ENCODE measurements at places on chromosomes 2 and 18.

DNA sequence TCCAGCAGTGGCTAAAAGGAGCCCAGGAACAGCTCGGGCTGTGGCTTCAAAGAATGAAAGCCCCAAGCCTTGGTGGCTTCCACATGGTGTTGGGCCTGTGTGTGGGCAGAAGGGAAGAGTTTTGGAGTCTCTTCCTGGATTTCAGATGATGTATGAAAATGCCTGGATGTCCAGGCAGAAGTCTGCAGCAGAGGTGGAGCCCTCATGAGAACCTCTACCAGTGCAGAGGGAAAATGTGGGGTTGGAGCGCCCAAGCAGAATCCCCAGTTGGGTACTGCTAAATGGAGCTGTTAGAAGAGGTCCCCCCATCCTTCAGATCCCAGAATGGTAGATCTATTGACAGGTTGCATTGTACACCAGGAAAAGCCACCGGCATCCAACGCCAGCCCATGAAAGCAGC lies 412.1 kb downstream of the TDRD15 start:
- H3K27ac ChIP-seq: no peak overlapping the region
- H3K4me3 ChIP-seq: no peak overlapping the region
- no peaks in the 10 kb centered on the region for H3K4me1 ChIP-seq
- DNase-seq: no peak
- H3K27me3 ChIP-seq: peaks cover 1% of the 10 kb centered on the region
- H3K36me3 ChIP-seq: peaks cover 13% of the 10 kb centered on the region

GRCh38 chr2:118241128-118241527 lies 152.9 kb downstream of the INSIG2 start:
- no peak overlapping the region for H3K27ac ChIP-seq
- no peaks in the 10 kb centered on the region for H3K27me3 ChIP-seq
- no peak overlapping the region for H3K4me3 ChIP-seq
- no peaks in the 10 kb centered on the region for H3K4me1 ChIP-seq
- DNase-seq: no peak
- peaks cover 5% of the 10 kb centered on the region for H3K36me3 ChIP-seq

DNA sequence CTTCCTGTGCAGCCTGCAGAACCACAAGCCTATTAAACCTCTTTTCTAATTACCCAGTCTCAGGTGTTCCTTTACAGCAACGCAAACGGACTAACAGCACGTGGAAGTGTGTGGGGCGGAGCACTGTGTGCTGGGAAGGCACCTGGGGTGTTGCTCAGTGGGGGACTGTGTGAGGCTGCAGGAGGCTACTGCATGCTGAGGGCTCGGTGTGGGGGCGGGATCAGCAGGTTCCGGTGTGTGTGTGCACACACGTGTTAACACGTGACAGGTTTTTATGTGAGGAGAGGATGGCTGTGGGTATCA lies 58.9 kb downstream of the ANKMY1 start:
- H3K36me3 ChIP-seq: no peaks in the 10 kb centered on the region
- H3K4me3 ChIP-seq: no peak overlapping the region
- no peak for DNase-seq
- H3K27me3 ChIP-seq: peaks cover 4% of the 10 kb centered on the region
- no peaks in the 10 kb centered on the region for H3K4me1 ChIP-seq
- H3K27ac ChIP-seq: no peak overlapping the region

- H3K36me3 ChIP-seq: peaks cover 15% of the 10 kb centered on the region
- no peak for DNase-seq
- H3K27me3 ChIP-seq: peaks cover 22% of the 10 kb centered on the region
- peak overlapping the region; percentile 87 for H3K27ac ChIP-seq
- H3K4me1 ChIP-seq: peaks cover 59% of the 10 kb centered on the region
- no peak overlapping the region for H3K4me3 ChIP-seq
These were observed 108.6 kb downstream of the MAP4K4 start for GRCh38 chr2:101806123-101806522.

DNA sequence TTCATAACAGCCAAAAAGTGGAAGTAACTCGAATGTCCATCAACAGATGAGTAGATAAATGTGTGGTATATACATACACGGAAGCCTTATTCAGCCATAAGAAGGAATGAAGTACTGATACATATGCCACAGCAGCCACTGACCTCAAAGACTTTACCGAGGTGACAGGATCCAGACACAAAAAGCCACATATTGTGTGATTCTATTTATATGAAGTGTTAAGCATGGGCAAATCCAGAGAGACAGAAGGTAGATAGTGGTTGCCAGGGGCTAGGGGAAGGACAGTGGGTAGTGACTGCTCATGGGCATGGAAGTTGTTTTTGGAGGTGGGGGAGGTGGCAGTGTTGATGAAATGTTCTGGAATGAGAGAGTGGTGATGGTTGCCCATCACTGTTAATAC lies 33.9 kb downstream of the ZAP70 start:
- no peaks in the 10 kb centered on the region for H3K27me3 ChIP-seq
- H3K27ac ChIP-seq: no peak overlapping the region
- peaks cover 13% of the 10 kb centered on the region for H3K4me1 ChIP-seq
- H3K36me3 ChIP-seq: peaks cover 9% of the 10 kb centered on the region
- no peak overlapping the region for H3K4me3 ChIP-seq

- H3K36me3 ChIP-seq: no peaks in the 10 kb centered on the region
- peaks cover 2% of the 10 kb centered on the region for H3K27me3 ChIP-seq
- no peak overlapping the region for H3K27ac ChIP-seq
- H3K4me1 ChIP-seq: peaks cover 18% of the 10 kb centered on the region
- no peak for DNase-seq
These were observed 251.3 kb downstream of the DLGAP1 start for GRCh38 chr18:4203568-4204437.

Measured in endothelial cell (in vitro differentiated cells).